ENCODE measurements at places on chromosomes 1 and 21. TPM values are rescaled to one million over a fixed set of nuclear protein-coding genes. Genes with fewer than 3 reads are reported as not detected.

The RHD gene
- 1.6 TPM for total RNA-seq

DNA sequence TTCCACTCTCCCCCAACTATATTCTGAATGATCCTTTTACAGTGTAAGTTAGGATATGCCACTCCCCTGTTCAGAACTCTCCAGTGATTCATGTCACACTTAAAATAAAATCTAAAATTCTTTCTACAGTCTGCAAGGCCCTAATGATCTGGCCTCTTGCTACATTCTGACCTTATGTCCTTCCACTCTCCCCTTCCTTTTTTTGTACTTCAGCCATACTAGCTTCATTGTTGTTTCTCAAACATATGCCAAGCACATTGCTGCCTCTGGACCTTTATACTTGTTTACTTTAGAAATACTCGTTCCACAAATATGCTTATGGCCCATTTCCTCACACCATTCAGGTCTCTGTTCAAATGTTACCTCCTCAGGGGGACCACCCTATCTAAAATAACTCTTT, 14.8 kb upstream of the PSMA5 start:
- 0 out of 2 replicates have a peak, but pooled peaks cover 2% of the 10 kb centered on the region for H3K27me3 ChIP-seq
- no peaks in the 10 kb centered on the region for H3K4me1 ChIP-seq
- no peak overlapping the region for H3K4me3 ChIP-seq
- no peak overlapping the region for H3K27ac ChIP-seq
- no peaks in the 10 kb centered on the region for H3K36me3 ChIP-seq

DNA sequence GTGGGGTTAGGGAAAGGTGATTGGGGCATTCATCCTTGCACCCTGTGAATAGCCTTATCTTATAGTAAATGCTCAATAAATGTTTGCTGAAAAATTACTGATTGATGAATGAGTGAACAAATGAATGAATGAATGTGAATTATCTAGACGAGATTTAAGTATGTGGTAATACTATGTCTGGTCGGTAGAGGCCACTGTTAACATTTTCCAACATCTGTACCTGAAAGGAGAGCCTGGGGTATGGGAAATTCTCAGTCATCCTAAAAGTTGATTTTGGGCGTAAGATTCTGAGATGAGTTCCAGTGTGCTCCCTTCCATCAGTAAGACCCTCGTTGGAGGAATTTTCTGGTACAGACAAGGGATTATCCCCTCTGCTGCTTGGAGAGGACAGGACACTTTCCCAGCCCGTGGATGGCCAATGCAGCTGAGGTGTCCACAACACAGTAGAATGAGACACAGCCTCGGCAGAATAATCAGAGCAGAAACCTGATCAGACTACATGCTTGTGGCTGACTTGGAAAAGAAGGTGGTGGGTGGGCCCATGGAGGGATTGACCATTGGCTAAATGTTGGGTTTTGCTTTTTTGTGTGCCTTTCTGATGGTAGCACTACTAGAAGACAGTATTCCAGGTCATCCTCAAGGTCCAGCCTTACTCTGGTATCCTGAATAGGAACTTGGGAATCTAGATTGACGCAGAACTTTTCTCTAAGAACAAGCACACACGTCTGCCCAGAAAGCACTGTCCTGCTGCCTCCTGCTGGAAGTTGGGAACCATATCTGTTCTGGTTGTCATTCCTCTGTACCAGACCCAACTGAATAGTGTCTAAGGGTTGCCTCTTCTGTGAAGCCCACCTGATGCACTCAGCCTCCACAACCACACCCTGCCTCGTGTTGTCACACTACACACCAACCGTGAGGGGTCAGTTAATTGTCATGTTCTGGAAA, 262.0 kb downstream of the TNR start:
- no peaks in the 10 kb centered on the region for H3K27me3 ChIP-seq
- no peak for DNase-seq
- no peak overlapping the region for H3K27ac ChIP-seq
- H3K4me1 ChIP-seq = no peaks in the 10 kb centered on the region
- H3K36me3 ChIP-seq = no peaks in the 10 kb centered on the region
- no peak overlapping the region for H3K4me3 ChIP-seq

The CGN gene
- 30.9 TPM for total RNA-seq

The LRRC47 gene
- total RNA-seq = 65.1 TPM

DNA sequence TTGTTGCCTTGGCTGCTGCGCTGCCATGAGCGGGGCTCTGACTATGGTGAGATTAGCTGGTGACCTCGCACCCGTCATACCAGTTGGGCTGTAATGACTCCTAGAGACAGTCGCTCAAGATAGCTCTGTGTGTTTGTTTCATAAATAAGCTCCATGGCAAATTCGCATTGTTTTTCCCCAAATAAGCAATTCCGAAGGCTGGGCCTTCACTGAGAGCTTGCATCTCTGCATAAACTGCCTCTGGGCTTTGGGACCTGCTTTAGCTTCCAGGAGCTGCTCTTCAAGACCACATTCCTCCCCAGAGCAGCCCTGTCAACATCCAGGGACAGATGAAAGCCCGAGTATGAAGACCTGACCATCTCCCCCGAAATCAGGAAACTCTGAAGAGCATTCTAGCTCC, 40.7 kb upstream of the SCCPDH start:
- H3K27me3 ChIP-seq = no peaks in the 10 kb centered on the region
- H3K36me3 ChIP-seq = no peaks in the 10 kb centered on the region
- DNase-seq = no peak
- H3K4me3 ChIP-seq = no peak overlapping the region

DNA sequence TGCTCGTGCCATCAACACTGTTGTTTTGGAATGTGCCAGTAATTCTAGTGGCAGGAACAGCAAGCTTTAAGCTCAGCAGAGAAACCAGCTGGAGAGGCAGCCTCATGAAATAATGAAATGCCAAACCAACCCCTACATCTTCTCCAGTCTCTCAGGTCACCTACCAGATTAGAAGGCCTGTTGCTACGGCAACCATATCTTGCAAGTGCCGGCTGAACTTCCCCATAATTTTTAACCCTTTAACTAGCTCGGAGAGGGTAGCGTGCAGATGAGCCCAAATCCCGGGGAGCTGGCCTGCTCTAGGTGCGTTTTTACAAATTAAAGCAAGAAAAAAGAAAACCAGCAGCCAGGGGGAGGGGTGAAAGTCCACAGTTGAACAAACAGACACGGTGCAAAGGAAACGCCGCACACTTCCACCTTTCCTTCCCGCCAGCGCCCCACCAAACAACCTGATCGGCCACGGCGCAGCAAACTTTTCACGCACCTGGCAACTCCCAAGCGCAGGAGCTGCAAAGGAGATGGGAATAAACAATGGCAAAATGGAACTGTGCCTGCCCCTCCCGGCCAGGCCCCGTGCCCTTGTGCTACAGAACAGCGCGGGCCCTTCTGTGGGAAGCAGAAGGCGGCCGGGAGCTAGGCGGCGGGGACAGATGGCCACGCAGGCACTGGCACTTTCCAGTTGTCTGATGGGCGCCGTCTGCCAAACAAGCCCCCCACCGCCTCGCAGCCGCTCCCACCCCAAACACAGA, 50.1 kb downstream of the SSBP3 start:
- peaks cover 8% of the 10 kb centered on the region for H3K4me1 ChIP-seq
- H3K27ac ChIP-seq = no peak overlapping the region
- peaks cover 23% of the 10 kb centered on the region for H3K36me3 ChIP-seq
- H3K27me3 ChIP-seq = no peaks in the 10 kb centered on the region
- H3K4me3 ChIP-seq = peak overlapping the region; percentile 9
- no peak for DNase-seq

DNA sequence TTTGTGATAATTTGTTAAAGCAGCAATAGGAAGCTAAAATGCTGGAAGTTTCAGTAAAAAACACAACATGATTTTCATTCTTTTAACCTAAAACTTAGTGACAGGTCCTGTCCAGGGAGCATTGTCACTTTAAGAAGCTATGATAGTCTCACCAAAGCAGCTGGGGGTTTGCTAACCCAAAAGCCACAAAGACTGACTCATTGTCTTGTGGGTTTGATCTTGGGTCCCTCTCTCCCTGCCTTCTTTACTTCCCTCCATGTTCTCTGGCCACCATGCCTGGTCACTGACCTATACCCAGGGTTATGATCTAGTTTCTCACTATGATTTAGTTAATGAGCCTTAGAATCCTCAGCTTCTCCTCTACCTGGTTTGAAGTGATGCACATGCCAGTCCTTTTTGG, 213.5 kb upstream of the PTGFR start:
- no peaks in the 10 kb centered on the region for H3K4me1 ChIP-seq
- DNase-seq = no peak
- no peaks in the 10 kb centered on the region for H3K27me3 ChIP-seq
- no peak overlapping the region for H3K27ac ChIP-seq
- no peaks in the 10 kb centered on the region for H3K36me3 ChIP-seq

- no peaks in the 10 kb centered on the region for H3K4me1 ChIP-seq
- no peaks in the 10 kb centered on the region for H3K36me3 ChIP-seq
- H3K27ac ChIP-seq = no peak overlapping the region
- H3K27me3 ChIP-seq = no peaks in the 10 kb centered on the region
Observed at GRCh38 chr1:95002540-95003432, 70.0 kb downstream of the ALG14 start.

GRCh38 chr1:216944864-216945510, 221.8 kb upstream of the ESRRG start:
- DNase-seq = no peak
- peaks cover 12% of the 10 kb centered on the region for H3K4me1 ChIP-seq

DNA sequence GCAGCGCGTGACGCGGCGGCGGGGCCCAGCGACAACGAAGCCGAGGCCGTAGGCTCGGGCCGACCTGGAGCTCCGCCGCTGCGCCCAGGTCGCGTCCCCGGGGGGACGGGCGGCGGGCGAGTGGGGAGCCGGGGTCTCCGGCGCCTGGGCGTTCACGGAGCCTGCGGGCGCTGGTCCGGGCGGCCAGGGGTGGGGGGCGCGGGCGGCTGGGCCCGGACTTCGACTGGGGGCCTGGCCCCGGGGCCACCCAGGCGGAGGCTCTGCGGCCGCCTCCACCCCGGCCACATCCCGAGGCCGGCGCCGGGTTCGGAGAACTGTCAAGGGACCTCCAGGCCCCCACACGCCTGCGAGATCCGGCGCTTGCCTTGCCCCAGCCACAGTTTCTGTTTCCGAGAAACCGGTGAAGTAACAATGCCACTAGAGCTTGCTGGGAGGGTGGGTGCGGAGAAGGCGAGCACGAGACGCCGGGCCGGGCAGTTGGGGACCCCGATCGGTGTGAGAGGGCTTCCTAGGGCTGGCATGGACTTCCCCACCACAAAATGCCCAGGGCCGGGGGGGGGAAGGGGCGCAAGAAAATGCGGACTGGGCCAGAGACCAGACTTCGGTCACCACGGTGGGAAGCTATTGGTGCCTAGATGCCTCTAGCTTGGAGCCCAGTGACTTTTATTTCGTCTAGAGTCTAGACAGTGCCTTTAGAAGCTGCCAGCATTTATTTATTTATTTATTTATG, 501 bp downstream of the FBXO6 start:
- DNase-seq = peak; percentile 68
- H3K36me3 ChIP-seq = peaks cover 14% of the 10 kb centered on the region
- no peak overlapping the region for H3K27ac ChIP-seq
- H3K4me3 ChIP-seq = peak overlapping the region; percentile 73
- no peaks in the 10 kb centered on the region for H3K27me3 ChIP-seq

DNA sequence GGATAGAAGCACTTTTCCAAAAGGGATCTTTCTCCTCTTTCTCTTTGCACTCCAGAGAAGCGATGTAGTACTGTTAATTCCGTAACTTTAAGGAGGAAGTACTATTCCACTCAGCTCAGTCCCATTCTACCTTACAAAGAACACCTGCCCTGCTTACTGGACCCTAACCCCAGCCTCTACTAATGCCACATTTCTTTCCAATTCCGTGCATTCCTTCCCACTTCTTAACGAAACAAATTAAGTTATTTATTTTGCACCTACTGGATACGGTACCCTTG, 511 bp downstream of the NDC1 start:
- no peak overlapping the region for H3K27ac ChIP-seq
- H3K4me1 ChIP-seq = no peaks in the 10 kb centered on the region
- H3K4me3 ChIP-seq = peak overlapping the region; percentile 96
- DNase-seq = no peak
- no peaks in the 10 kb centered on the region for H3K27me3 ChIP-seq
- peaks cover 21% of the 10 kb centered on the region for H3K36me3 ChIP-seq

- no peak overlapping the region for H3K27ac ChIP-seq
- 0 out of 2 replicates have a peak, but pooled peaks cover 2% of the 10 kb centered on the region for H3K4me1 ChIP-seq
- H3K36me3 ChIP-seq = no peaks in the 10 kb centered on the region
- DNase-seq = no peak
- H3K27me3 ChIP-seq = peaks cover 98% of the 10 kb centered on the region
Observed at GRCh38 chr21:36703626-36704280, 4.8 kb downstream of the SIM2 start.

- no peak for DNase-seq
- H3K4me1 ChIP-seq = no peaks in the 10 kb centered on the region
- H3K4me3 ChIP-seq = no peak overlapping the region
- H3K36me3 ChIP-seq = no peaks in the 10 kb centered on the region
Observed at GRCh38 chr1:206128196-206128595, 11.0 kb upstream of the AVPR1B start.

- H3K4me1 ChIP-seq = no peaks in the 10 kb centered on the region
- H3K27me3 ChIP-seq = no peaks in the 10 kb centered on the region
- no peak overlapping the region for H3K4me3 ChIP-seq
- H3K36me3 ChIP-seq = no peaks in the 10 kb centered on the region
Observed at GRCh38 chr1:192627901-192628300, 8.0 kb upstream of the RGS13 start.

The SELL gene
- total RNA-seq = not detected

The FCRL4 gene
- not detected for total RNA-seq

GRCh38 chr1:197673292-197673691, 102.0 kb downstream of the DENND1B start:
- no peaks in the 10 kb centered on the region for H3K27me3 ChIP-seq
- no peak for DNase-seq
- no peak overlapping the region for H3K27ac ChIP-seq
- no peak overlapping the region for H3K4me3 ChIP-seq
- H3K4me1 ChIP-seq = no peaks in the 10 kb centered on the region

DNA sequence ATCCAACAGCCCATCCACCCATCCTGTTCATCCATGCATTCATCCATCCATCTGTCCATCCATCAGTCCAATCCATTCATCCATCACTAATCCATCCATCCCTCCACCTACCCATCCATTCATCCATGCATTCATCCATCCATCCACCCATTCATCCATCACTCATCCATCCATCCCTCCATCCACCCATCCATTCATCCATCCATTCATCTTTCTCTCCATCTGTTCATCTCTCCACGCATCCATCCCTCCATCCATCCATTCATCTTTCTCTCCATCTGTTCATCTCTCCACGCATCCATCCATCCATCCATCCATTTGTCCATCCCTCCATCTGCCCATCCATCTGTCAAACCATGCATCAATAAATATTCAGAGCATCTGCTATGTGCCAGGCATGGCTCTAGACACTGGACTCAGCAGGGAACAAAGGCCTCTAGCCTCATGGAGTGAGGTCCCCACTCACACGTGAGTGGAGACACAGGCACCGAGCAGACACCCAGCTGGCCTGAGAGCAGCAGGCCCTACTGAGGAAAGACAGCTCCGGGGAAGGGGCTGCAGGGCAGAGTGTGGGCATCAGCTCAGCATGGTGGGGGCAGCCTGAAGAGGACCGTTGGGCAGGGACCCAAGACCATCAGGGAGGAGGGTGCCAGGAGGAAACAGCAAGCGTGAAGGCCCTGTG, 9.6 kb downstream of the KRTAP10-1 start:
- no peaks in the 10 kb centered on the region for H3K4me1 ChIP-seq
- no peak for DNase-seq
- no peak overlapping the region for H3K27ac ChIP-seq
- no peaks in the 10 kb centered on the region for H3K36me3 ChIP-seq
- H3K4me3 ChIP-seq = no peak overlapping the region

The PAQR7 gene
- 6.3 TPM for total RNA-seq

- no peaks in the 10 kb centered on the region for H3K36me3 ChIP-seq
- no peak for DNase-seq
- no peak overlapping the region for H3K27ac ChIP-seq
- no peaks in the 10 kb centered on the region for H3K27me3 ChIP-seq
- peaks cover 4% of the 10 kb centered on the region for H3K4me1 ChIP-seq
- H3K4me3 ChIP-seq = no peak overlapping the region
Observed at GRCh38 chr1:53685272-53686051, 53.5 kb downstream of the GLIS1 start.
